NCI-H1930 (cell line): ENCODE measurements at places on chromosomes 13 and 19.
A peak's percentile ranks its signal among the peaks of the same experiment; 100 is the strongest.

DNA sequence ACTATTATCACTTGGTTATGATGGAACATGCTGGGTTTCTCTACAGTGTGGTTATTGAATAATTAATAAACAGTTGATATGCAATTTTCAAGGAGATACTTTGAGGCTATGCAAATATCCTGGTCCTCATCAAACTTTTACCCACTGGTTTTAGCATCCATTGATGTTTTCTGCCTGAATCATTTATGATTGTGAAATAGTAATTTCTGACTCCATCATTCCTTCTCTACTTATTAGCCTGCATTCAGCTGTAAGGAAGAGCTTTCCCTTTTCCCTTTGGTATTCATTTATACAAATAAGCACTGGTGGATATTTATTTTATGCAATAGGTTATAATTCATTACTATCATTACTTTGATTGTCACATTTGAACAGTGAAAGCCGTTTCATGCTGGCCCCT, 13.9 kb upstream of the DNAJC15 start:
- DNase-seq, result no peak

DNA sequence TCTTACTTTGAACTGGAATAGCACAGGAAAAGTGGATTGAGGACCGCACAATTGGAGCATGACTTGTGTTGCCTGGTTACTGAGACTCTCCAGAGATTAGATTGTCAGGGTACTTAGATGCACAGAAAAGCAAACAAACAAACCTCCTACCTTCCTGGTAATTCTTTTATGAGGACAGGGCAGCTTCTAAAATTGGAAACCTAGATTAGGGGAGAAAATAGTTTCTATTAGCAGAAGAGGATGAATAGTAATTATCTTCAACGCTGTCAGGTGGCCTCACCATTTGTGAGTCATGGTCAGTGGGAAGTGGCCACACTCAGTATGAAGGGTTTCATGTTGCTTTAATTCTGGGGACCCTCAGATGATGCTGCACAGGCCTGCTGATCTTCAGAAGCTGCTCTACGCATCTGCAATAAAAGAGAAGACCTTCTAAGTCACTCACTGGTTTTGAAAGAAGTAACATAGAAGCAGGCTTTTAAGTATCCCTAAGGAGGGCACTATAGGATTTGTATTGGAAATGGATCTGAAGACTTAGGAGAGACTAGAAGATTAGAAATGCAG, 106.8 kb downstream of the LACC1 start:
- no peak for DNase-seq

- no peak for DNase-seq
Observed at GRCh38 chr19:6450166-6450565, 9.4 kb downstream of the SLC25A23 start.

DNA sequence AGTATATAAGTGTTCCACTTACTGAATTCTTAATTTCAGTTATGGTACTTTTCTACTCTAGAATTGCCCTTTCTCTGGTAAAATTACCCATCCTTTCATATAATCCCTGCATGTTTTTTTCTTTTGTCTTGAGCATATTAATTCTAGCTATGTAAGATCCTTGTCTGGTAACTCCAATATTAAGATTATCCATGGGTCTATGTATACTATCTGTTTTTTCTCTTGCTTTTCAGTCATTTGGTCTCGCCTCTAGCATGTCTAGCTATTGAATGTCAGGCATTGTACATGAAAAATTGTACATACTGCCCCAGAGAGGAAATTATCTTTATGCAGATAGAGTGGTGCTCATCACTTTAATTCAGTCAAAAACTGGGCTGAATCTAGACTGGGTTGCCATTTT, 50.4 kb upstream of the CALM3 start:
- DNase-seq, result no peak

- no peak for DNase-seq
Observed at GRCh38 chr13:32850316-32851052, 165.7 kb upstream of the KL start.

- no peak for DNase-seq
Observed at GRCh38 chr13:72889495-72889894, 107.6 kb downstream of the PIBF1 start.

GRCh38 chr13:33015791-33016323, 366 bp upstream of the KL start:
- DNase-seq, result no peak

DNA sequence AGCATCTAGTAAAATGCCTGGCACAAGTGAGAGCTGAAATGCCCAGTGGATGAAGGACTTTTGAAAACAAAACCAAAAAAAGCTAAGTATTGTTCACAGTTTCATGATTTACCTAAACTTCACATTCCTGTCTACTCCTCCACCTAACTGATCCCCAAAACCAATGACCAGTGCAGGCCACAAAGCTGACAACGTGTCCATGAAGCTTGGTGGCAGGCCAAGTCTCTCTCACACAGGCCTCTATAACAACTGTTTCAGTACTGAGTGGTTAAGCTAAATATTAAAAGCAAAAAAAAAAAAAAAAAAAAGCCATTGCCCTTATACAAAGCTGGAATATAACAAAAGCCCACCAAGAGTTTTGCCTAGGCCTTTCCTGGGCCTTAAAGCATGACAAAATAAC, 36.4 kb downstream of the STK24 start:
- DNase-seq, result no peak

DNA sequence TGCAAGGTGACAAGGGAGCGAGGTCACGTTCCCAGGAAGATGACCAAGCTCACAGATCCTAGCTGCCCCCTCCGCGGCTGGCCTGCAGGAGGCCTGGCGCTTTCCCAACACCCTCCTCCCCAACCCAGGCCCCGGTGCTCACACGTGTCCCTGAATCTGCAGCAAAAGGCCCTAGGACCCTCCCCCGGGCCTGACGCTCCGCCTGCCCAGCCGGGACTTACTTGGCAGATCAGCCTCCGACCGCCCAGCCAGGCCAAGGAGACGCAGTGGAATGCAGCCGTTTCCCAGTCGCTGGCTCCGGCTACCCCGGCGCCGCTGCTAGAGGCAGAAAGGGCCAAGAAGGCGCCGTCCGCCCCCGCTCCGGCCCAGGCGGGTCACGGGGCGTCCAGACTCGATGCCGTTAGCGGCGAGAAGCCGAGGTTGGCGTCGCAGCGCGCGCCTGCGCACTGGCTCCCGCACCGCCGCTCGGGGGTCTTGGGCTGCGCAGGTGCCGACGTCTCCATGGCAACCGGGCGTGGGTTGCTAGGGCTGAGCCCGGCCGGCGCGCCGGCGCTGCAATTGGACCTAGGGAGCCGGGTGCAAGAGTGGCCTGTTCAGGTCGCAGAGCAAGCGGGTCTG, at the start of gene PNMA8A:
PNMA8A (minus strand) TSS at position 448 of the 618 bp plus-strand sequence. CDS start 528 bp downstream, outside the sequence.
- DNase-seq, result peak; percentile 98
